Right renal pelvis (tissue), 4 donors: ENCODE measurements at places on chromosomes 5 and 9. TPM values are rescaled to one million over a fixed set of nuclear protein-coding genes. Genes with fewer than 3 reads are reported as not detected.

WASHC1 gene
- polyA plus RNA-seq, result 32.9 TPM

ZNF354C gene
- polyA plus RNA-seq, result 18.6 TPM

GNE gene
- polyA plus RNA-seq, result 18.6 TPM

ZNF366 gene
- 3.6 TPM for polyA plus RNA-seq

PPIC gene
- 41.2 TPM for polyA plus RNA-seq

THBS4 gene
- 18.1 TPM for polyA plus RNA-seq

PRDM9 gene
- 0.01 TPM for polyA plus RNA-seq

GAPT gene
- polyA plus RNA-seq, result 1.3 TPM

GRCh38 chr9:1718836-1719235 is 296.3 kb upstream of the SMARCA2 start:
- no peak for DNase-seq

GRCh38 chr5:116274251-116274650 is 189.4 kb downstream of the COMMD10 start:
- no peak for DNase-seq

DNA sequence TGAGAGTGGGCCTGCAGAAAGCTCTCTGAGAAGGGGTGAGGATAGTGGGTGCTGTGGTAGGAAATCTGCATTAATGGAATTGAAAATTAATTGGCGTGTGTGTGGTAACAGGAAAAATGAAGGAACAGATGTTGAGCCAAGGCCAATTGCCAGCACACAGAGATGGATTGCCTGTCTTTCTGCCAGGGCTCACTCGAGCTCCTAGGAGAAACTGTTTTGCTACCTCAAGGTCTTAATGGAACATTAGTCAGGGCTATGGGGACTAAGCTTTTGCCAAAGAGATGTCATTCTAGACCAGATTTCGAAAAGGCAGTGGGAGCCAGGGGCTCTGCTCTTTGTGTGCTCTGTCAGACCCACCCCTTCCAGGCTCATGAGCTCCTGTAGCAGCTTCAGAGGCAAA is 124.0 kb upstream of the EFNA5 start:
- DNase-seq, result no peak

GRCh38 chr9:89014153-89014552 is 22.9 kb downstream of the S1PR3 start:
- no peak for DNase-seq

GRCh38 chr9:114370968-114371320 is 16.8 kb downstream of the AKNA start:
- DNase-seq, result no peak

DNA sequence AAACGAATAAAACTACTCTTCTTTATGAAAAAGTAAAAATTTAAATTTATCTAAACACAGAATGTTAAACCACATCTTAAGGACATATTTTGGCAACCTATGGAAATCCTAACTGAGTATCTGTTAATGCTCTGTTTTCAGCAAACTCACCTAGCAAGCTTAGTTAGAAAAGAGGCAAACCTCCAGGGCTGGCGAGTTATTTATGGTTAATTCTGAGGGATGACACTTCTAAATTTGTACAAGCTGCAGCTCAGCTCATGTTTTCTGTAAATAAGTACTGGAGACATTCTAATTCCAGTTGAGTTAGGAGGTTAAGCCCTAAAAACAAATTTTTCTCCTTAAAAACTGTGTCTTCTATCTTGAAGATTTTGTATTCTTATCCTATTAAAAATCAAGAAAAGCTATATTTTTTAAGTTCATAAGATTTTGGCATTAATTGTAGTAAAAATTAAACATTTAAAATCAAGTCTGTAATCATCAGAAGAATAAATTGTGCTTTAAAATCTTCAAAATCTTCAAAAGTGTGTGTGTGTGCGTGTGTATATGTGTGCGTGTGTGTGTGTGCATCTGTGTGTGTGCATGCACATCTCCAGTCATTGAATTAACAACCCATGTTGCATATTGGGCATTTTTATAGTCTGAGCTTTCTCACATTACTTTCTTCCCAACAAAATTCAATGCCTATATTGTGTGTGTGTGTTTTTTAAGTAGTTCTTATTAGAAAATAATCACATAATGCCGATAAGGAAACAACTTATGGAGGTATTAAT is 127.8 kb downstream of the CCDC192 start:
- no peak for DNase-seq

DNA sequence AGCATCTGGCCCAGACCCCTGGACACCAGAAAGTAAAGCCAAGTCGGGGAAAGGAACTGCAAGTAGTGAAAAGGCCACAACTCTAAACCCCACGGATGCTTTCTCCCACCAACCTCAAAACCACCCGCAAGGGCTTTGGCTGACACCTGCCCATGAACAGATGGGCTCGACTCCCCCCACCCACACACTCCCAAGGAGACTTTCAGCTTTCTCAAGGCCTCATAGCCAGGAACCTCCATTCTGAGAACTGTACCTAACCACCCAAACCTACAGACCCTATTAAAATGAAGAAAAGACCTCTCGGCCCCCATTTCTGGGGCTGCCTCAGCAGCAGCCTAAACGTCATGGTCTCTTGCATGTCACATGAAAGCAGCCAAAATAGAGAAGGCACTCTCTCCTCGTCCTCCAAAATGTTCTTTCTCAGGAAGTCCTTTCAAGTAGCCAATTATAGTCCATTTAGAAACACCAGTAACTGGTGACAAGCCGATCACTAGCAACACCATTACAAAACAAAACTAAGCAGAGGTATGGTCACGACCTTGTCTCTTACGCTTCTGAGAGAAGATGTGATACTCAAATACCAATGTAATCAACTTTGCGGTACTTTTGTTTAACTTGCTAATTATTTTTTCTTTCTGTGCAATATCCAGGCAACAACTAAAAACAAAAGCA is 2.9 kb downstream of the B4GALT1 start:
- DNase-seq, result no peak

GRCh38 chr5:74224331-74224730 is 416.2 kb downstream of the ENC1 start:
- no peak for DNase-seq
